ENCODE measurements at places on chromosomes 12 and 14.
A peak's percentile ranks its signal among the peaks of the same experiment; 100 is the strongest.

- no peak for DNase-seq
Observed at GRCh38 chr12:76375470-76375869, 27.3 kb upstream of the BBS10 start.

GRCh38 chr14:83664389-83664788 is 1865.6 kb upstream of the FLRT2 start:
- no peak for DNase-seq

DNA sequence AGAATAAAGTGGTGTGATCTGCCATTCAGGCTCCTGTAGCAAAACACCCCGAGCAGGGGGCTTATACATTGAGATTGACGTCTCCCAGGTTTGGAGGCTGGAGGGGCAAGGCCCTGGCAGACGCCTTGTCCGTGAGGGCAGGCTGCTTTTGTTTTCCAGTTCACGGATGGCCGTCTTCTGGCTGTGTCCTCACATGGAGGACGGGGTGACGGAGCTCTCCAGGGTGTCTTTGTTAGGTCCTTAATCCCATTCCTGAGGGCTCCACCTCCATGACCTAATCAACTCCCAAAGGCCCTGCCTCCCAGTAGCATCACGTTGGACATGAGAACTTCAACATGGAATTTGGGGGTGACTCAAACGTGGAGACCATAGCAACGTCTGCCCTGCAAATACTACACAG is 147.7 kb downstream of the KIF26A start:
- no peak for DNase-seq

DNA sequence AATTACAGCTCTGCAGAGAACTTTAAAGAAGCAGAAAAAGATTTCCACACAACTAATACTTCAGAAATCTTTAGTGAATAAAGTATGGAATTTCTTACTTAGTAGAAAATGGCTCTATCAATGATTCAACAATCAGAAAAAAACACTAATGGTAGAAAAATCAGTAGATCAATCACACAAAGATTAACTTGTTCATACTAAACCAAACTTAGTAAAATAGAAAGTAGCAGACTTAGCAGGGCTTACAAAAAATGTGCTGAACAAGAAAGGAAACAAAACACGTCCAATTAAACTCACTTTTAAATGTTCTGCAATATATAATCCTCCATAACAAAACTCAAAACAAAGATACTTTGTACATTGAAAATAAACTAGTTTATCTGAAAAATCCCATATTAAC is 38.9 kb downstream of the CEP128 start:
- no peak for DNase-seq

DNA sequence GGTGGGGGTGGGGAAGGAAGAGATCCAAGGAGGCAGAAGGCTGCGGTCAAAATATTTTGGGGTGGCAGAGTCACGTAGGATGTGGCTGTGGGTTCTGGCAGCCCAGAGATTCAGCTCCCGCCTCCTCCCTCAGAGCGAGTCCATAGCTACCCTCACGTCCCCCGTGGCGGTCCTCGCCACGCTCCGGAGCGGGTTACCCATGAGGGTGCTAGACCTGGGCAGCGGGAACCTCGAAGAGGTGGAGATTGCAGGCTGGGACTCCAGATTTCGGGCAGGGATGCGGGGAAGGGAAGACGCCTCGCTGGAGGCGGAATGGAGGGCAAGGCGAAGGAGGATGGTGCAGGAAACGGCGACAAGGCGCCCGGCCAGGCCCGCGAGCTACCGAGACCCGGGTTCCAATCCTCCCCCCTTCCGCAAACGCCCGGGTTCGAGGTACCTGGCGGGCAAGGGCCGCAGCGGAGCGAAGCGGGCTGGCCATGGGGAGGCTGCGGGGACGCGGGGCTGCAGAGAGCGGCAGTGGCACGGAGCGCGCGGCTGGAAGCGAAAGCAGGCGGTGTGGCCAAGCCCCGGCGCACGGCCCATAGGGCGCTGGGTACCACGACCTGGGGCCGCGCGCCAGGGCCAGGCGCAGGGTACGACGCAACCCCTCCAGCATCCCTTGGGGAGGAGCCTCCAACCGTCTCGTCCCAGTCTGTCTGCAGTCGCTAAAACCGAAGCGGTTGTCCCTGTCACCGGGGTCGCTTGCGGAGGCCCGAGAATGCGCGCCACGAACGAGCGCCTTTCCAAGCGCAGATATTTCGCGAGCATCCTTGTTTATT is 46.2 kb downstream of the BCAT1 start:
- DNase-seq: peak; percentile 15

DNA sequence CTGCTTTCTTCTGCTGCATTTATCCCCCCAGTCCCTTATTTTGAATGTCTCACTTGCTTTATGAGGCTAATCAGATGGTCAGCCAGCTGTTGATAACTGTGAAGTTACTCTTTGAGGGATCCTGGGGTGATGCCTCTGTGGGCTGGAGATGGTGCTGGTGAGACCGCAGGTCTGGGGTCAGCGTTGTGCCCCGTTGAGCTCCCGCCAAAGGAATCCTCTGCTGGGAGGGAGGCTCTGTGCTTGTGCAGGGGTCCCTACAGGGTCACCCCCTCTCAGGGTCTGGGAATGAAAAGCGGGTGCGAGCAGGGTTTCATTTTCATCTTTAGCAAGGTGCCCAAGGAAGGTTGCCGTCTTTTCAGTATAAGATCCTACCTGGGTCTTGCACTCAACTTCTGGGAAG is 161.2 kb upstream of the RTL1 start:
- DNase-seq: no peak

DNA sequence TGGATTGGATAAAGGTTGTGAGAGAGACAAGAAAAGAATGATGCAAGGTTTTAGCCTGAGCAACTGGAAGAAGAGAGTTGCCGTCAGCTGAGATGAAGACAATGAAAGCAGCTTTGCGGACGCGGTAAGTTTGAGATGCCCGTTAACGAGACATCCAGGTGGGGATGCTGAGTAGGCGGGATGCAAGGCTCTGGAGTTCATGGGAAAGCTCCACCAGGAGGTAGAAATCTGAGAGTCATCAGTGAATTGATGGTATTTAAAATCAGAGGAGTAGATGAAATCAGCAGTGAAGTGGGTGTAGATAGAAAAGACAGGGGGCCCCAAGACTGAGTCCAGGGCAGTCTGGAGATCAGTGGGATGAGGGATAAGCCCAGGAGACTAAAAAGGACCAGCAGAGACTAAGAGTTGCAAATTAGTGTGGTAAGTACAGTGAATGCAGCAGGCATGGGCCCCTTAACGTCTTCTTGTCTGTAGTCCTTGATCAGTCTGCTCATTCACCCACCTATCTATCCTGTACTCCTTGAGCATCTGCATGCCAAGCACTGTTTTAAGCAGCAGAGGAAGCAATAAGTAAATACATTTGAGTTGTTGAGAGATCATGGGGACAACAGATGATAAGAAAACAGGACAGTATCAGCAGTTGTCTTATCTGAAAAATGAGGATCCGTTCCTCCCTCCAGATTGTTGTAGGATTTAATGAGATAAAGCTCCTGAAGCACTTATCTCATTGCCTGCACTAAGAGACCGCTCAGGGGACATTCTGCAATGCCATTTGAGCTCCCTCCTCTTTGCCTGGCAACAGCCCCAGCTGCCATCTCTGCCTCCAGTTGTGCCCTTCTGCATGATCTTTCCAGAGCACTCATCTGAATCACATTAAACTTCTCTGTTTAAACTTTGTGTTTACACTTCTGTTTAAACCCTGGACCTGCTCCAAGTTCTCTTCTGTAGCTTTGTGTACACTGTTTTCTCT is 91.5 kb downstream of the APAF1 start:
- DNase-seq: no peak

- no peak for DNase-seq
Observed at GRCh38 chr14:31200702-31200990, 6.9 kb downstream of the HECTD1 start.

- no peak for DNase-seq
Observed at GRCh38 chr14:98070536-98070935, 1201.5 kb downstream of the BCL11B start.

DNA sequence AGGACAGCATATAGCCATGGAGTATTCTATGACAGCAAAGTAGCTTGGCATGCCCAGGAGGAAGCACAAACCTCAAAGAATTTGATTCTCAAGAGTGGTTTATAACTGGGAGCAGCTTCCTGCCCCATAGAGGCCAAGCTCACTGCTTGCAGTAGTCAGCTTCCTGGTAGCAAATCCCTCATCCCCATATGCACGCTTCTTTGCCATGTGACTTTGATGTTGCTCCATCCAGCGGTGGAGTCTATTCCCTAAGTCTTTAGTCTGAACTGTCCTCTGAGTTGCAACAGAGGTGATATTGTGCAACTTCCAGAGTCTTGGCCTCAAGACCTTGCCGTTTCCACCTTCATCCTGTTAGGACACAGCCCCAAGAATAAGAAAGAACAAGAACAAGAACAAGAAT is 996.8 kb upstream of the TMEM132C start:
- DNase-seq: no peak

- DNase-seq: peak; percentile 65
Observed at GRCh38 chr12:123916729-123917128, 55.9 kb downstream of the CCDC92 start.

GRCh38 chr12:53465679-53466078 is 13.8 kb downstream of the PCBP2 start:
- DNase-seq: no peak
